Fibroblast of mammary gland (primary cell): ENCODE measurements at places on chromosomes 13 and 19.

DNA sequence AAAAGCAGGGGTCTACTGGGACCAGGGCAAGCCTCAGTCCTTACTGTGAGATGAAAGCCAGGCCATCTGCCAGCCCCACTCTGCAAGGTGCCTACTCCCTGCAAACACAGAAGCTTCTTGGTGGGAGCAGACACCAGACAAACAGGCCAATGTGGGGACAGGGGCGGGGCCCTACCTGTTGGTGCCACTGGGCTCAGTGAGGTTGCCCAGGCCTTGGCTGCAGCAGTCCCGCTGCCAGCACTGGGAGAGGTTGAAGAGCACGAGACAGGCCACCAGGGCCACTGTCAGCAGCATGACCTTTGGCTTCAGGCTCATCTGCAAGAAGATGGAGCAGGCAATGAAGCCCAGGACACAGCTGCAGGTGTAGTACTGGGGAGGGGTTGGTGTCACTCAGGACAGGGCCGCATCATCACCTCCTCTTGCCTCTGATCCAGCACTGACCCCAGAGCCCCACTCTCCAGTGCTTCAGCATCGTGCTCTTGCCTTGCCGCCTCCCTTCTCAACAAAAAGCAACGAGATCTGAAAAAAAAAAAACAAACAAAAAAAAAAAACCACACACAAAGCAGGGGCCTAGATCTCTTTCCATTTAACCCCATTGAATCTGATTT, 72.6 kb downstream of the NBEA start:
- DNase-seq, result no peak

DNA sequence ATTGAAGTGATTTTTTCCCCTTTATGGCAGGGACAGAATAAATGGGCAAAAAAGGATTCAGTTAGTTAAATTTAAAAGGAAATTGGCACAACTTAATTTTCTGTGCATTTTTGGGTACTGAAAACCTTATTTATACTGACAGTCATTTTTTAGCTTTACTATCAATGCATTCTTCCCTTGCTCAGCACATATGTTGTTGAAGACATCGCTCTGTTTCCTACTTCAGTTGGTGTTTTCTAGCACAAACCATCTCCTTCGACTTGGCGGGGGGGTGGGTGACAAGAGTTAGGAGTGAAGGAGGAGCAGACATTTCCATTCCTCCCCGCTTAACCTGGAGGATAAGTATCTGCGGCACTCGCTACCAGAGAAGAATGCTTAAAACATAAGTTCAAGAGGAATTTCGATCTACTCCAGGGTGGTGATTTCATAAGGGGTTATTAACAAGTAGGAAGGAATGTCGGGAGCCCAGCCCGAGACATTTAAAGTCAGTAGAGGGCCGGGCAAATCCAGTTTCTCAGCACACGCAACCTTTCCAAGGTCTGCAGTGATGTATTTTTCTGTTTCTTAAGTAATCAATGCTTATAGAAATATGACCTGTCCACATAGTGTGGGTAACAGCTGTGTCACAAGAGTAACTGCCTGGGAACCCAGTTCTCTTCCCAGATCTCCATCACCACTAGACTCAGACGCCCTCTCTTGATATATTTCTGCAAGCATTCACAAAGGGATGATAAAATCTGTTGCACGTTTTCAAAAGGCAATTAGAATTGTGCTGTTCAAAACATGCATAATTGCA, 525.8 kb downstream of the MYO16 start:
- DNase-seq, result peak; percentile 90

- DNase-seq, result no peak
Observed at GRCh38 chr13:21338639-21339278, 120.3 kb downstream of the ZDHHC20 start.

GRCh38 chr13:80040981-80041317, 300.0 kb downstream of the SPRY2 start:
- DNase-seq, result no peak

DNA sequence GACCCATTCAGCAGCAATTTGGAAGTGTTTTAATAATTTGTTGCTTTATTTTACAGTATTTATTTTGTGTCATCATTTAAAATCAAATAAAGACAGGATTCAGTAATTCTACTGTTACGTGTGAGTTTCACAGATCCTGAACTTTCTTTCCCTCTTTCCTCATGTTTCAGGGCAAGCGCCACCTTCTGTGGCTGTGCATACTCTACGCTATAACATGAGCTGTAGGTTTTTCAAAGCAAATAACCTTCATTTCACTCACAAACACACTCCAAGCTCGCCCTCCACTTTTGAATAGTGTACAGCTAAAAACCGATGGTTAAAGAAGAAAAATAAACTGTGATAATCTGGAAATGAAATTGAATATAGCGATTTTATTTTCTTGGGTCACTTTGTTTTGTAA, 753.3 kb downstream of the OLFM4 start:
- DNase-seq, result no peak

DNA sequence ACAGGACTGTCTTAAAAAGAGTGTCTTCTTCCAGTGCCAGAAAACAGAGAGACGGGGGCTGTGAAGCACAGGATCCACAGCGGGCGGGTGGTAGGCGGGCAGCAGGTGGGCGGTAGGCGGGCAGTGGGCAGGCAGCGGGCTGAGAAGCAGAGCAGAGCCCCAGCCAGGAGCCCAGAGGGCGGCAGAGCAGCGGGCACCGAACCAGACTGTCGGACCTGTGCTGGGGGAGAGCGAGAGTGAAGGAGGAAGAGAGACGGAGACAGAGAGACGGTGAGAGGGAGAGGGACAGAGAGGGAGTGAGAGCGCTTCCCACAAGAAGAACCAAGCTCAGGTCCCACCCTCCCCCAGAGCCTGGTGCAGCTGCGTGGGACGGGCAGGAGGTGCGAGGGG, 30.3 kb downstream of the RASA3 start:
- DNase-seq, result no peak

GRCh38 chr13:71828564-71828963, 38.4 kb downstream of the DACH1 start:
- DNase-seq, result no peak

DNA sequence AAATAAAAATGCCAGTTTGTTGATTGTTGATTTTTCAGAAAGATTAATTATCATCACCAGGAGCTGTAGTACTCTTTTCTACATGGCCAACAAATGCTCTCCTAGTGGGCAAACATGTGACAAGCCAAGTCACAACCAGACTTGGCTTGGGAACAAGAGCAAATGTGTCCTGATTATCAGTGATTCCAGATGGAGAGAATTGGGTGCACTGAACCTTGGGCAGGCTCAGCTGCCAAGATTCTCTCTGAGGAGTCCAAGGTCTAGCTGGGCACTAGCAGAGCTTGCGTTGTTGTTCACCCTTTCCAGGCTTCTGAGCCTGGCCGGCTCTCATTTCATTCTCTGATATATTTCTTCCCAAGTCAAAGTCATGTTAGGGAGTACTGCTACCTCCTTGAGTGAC, 27.3 kb upstream of the GPI start:
- no peak for DNase-seq

DNA sequence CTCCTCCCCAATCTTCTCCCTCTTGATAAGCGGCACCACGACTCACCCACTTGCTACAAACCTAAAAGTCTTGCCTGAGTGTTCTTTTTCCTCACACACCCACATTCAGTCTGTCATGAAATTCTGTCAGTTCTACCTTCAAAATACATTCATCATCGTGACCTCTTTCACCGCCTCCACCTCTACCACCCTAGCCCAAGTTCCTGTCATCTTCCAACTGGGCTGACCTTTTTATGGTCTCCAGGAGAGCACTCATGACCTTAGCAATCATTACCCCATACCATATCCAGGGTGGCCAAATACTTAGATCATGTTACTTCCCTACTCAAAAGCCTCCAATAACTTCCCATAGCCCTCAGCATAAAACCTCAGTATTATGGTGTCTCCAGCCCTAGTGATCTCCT, 110.4 kb upstream of the TSC22D1 start:
- DNase-seq, result no peak

DNA sequence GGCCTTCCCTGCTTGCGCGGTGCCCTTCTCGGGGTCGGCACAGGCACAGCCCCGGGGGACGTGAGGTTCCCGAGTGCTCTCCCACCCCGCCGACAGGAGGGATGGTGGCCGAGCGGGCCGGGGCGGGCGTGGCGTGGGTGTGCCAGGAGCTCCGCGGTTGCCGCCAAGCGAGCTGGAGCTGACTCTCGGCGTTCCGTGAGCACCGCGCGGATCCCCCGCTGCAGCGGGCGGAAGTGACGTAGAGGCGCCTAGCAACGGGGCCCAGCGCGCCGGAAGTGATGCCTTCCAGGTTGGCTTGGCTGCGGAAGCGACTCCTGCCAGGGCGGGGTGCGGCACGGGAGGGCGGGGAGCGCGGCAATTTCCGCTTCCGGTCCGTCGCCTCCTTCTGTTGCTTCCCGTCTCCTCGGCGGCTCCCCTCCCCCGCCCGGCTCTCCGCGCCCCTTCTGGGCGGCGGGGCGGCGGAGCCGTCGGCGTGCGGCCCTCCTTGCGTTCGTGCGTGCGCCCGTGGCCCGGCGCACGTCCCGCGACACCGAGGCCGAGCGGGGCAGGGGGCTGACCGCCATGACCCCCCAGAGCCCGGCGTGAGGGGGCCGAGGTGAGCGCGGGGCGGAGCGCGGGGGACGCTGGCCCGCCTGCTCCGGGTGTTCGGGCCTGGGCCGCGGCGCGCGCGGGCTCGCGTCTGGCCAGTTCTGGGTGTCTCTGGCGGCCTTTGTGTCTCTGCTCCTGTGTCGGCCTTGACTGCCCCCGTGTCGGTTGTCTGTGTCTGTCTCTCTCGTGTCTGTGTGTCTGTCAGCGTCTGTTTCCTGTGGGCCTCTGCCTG, at the start of gene EPN1:
TSS of gene EPN1 (plus strand) at position 386 of the 820 bp plus-strand sequence. CDS start 3,402 bp downstream, outside the sequence.
- DNase-seq, result peak; percentile 96

GRCh38 chr13:105972811-105973590, 562.5 kb downstream of the EFNB2 start:
- DNase-seq, result no peak

DNA sequence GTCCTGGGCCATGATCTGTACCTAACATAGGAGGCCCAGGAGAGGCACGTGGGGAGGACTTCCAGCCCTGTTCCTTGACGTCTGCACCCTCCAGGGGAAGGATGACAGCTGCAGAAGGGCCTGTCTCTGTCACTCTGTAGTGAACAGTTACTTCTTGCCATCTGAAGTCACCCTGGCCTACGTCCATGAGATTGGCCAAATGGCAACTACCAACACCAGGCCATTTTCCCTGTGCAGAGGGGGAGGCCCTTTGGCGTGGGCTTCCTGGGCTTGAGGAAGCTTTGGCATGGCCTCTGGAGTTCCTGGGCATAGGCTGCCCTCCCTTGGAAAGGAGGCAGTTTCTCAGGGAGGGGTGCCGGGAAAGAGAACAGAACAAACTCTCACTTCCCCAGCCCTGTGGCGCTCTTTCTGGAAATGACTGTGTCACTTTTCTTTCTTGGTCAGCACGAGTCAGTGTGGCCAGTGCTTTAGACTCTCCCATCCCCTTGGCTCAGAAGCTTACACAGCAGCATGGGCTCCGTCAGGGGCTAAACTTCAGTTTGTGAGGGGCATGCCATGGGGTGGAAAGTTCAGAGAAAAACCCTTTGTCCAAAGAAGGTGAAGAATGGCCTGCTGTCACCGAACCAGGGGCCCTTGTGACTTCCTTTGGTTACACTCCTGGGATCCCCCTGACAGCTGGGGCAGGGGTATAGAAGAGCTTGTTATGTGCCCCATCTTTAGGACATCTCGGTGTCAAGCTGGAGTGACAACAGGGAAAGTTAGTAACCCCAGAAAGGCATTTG, 5.3 kb downstream of the CARM1 start:
- DNase-seq, result no peak

- no peak for DNase-seq
Observed at GRCh38 chr19:33667141-33667650, 45.4 kb downstream of the CHST8 start.

GRCh38 chr19:52343548-52343947, 7.5 kb downstream of the ZNF610 start:
- DNase-seq, result peak; percentile 31
